ENCODE measurements at places on chromosomes 7 and 10.

DNA sequence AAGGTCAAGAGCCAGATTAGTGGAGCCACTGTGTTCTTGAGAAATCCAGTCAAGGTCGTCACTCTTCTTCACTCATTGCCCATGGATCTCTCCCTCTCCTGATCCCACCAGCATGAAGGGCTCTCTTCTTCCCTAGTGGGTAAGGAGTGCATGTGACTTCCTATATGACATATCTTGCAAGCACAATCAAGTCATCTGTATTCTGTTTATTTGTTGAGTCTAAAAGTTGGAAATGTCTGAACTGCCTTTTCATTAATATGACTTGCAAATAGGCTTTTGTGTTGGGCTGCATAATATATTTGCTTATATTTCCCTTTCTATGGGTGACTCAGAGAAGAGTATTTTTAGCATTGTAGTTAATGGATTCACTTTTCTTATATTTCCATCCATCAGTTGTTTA lies 313.7 kb upstream of the KMT2E start:
- DNase-seq = no peak

DNA sequence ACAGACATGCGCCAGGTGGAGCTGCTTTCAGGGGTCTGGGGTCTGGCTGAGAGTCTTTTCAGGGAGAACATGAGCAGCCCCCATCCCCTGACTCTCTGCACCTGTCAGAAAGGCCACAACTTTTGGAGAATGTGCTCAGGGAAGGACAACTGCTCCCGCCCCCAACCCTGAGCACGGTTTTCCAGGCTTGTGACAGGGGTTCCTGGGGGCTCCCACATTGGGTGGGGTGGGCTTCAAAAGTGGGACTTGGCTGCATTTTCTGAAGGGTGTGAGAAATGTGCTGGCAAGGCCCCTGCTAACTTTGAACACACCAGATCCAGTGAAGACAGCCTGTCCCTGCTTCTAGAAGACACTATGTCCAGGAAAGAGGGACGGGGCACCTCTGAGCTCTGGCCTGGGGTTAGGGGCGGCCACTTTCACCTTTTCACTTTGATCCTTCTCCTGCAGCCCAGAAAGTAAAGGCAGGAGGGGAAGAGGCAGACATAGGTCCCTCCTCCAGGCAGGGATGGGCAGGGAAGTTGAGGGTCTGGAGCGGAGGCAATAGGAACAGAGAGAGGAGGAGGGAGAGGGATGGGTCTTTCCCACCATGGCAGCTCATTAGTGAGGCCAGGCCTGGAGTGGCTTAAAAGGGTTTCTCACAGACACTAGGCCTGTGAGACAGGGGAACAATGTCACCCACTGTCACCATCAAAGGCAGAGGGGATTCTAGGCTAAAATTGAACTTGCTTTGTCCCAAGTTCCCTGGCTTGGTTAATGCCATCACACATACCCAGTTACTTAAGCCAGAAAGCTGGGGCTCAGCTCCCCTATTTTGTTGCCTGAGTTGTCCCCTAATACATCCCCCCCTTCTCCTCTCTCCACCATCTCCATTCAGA lies 1.5 kb downstream of the KCP start:
- no peak for DNase-seq

DNA sequence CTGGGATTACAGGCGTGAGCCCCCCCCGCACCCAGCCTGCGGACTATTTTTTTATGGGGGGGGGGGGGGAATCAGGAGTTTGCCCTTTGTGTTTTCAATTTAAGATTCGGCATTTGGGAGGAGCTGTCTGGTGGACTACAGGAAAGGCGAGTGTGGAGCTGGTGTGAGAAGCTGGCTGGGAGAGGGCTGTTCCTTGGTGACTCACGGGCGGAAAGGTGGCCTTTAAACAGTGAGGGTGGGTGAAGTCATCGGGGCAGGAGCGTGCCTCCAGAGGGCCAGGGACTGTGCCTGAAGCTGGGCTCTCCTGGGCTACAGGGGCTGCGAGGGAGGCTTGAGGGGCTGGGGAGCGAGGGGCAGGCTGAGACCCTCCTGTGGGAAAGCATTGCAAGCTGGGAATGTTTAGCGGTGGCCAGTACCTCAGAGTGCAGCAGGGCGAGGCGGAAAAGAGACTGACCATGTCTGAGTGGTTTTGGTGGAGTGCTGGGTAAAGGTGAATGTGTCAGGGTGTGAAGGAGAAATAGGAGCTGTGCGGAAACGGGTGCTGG lies 39.7 kb upstream of the ZNF32 start:
- no peak for DNase-seq

- no peak for DNase-seq
Measured at GRCh38 chr10:70753841-70754621, 31.1 kb downstream of the TBATA start.

- no peak for DNase-seq
Measured at GRCh38 chr10:82358486-82359099, 483.6 kb downstream of the NRG3 start.

- no peak for DNase-seq
Measured at GRCh38 chr7:12351843-12352242, 51.8 kb downstream of the VWDE start.

GRCh38 chr7:150954201-150954985 lies 23.7 kb downstream of the KCNH2 start:
- no peak for DNase-seq

- DNase-seq = no peak
Measured at GRCh38 chr10:6292741-6293151, 90.0 kb downstream of the PFKFB3 start.

DNA sequence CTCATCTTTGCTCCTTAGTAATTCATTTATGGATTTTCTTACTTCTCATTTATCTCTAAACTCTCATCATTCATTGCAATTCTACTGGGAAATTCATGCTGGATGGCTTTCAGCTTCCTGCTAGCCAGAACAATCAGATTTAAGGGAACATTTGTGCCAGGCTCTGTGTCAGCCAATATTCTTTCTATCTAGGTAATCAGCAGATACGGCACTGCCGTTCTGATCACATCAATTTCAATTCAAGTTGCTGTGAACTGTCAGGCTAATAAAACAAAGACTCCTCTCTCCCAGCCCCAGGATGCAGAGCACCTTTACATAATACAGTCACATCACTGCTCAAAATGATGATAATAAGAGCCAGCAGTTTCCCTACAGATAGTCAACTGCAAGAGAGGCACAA lies 468.3 kb downstream of the SORCS1 start:
- DNase-seq = no peak

GRCh38 chr7:25383402-25383801 lies 155.1 kb upstream of the NPVF start:
- no peak for DNase-seq

- no peak for DNase-seq
Measured at GRCh38 chr10:37737336-37737735, 120.1 kb downstream of the ZNF248 start.

GRCh38 chr10:5830629-5831445 lies 17.6 kb upstream of the GDI2 start:
- DNase-seq = no peak

DNA sequence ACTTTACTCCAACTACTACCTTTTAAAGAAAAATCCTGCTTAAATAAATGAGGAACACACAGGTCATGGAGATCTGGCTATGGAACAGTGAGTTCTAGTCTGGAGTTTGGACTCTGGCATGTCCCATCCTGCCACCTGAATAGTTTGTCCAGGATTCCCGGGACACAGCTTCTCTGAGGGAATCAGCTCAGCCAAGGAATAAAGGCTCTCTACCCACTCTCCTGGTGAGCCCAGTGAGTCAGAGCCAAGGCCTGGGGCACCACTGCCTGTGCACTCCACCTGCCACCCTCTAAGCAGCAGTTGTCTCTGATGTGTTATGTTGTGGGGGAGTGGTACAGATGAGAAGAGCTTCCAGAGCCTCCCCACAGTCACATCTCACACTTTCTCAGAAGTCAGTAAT lies 113.5 kb downstream of the HTR5A start:
- DNase-seq = no peak

DNA sequence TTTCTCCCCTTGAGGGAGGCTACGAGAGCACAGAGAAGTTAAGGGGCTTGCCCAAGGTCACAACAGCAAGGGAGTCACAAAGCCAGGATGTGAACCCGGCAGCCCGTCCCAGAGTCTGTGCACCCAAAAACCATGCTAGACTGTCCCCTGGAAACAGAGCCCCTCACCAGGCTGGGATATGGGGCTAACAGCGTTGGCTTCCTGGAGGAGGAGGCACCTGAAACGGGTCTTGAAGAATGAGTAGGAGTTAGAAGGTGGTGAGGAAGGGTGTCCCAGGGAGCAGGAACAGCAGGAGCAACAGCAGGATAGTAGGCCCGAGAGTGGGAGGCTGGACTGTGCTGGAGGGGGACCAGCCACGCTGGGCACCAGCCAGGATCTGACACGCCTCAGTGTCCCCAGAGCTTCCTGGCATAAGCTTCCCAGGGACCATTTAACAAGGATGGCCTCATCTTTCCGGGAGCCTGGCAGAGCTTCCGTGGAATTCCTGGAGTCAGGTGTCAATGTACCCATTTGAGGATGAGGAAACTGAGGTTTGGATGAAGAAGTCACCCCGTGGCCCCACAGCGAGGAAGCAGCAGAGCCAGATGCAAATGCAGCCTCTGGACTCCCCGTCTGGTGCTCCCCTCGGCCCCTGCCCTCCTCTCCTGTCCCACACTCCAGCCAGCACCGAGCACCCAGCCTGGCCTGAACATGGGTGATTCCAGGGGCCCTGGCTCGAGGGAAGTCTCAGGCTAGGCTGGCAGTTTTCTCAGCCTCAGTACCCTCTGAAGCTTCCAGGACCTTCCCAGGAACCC lies 3.3 kb upstream of the GRIFIN start:
- no peak for DNase-seq

DNA sequence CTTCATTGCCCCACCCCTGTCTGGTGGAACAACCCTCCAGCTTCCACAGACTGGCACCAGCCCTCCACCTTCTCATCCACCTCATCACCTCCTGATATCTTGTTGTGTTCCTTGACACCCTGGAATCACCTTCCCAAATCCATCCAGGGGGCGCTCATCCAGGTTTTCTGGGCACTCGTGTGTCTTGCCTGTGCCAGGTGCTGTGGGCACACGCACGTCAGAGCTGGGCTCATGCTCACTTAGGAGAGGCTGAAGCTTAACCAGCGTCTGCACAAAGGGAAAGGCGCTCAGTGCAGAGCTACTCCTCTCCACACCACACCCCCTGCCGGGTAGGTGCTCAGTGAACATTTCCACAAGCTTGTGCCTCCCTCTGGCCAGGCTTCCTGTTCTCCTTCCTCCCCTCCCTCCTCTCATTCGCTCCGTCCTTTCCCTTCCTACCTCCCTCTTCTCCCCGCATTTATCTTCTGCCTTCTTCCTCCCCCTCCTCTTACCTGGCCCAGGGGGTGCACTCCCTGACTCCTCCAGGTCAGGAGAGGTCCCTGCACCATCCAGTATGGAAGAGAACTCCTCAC lies 4.8 kb downstream of the ADCYAP1R1 start:
- no peak for DNase-seq

- DNase-seq = no peak
Measured at GRCh38 chr7:76211216-76211615, 9.5 kb downstream of the SRRM3 start.

- DNase-seq = no peak
Measured at GRCh38 chr10:69573056-69573806, at the start of gene NEUROG3. NEUROG3 (minus strand) TSS chr10:69573422; CDS start chr10:69573043, 379 bp downstream.

DNA sequence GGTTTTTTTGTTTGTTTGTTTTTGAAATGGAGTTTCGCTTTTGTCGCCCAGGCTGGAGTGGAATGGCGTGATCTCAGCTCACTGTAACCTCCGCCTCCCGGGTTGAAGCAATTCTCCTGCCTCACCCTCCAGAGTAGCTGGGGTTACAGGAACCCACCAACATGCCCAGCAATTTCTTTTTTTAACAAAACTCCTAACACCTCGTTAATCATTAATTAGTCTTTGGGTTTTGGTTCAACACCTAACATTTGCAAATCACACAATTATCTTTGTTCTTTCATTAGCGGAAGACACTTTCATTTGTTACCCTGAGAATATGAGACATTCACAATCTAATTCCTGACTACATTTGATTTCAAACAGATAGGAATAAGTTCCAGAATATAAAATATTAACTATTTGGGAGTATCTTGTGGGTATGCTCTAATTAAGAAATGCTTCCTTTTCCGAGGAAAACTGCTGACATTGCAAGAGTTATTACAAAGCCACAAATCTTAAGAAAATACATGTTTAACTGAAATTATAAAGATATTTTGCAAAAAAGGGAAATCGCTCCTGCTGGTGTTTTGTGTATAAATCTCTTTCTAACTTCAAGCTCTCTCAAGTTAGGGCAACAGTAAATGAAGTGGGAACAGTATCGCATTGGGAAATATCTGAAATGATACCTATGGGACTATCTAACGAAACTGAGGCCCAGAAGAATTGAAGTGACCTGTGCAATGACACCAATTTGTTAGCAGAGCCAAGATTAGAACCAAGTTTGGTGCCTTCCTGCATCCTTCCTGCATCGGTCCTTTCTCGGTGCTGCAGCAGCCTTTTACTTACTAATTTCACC lies 1.2 kb upstream of the LSM8 start:
- DNase-seq = no peak

- DNase-seq = no peak
Measured at GRCh38 chr10:70528741-70529362, 50.3 kb downstream of the PALD1 start.

DNA sequence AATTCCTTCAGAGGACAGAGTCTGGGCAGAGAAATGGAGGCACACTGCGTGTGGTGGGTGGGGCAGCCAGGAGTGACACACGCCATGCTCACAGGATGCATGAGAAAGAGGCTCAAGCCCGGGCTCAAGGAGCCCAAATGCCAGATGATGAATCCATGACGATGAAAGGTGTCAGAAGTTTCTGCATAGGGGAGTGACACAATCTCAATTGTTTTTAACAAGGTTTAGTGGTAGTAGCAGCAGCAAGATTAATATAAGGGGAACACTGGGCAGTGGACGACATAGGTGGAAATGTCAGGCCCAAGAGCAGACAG lies 126.1 kb downstream of the TNS3 start:
- DNase-seq = no peak

- no peak for DNase-seq
Measured at GRCh38 chr10:52879091-52879807, 106.7 kb upstream of the MBL2 start.

GRCh38 chr7:101970801-101971200 lies 153.4 kb downstream of the CUX1 start:
- DNase-seq = no peak

DNA sequence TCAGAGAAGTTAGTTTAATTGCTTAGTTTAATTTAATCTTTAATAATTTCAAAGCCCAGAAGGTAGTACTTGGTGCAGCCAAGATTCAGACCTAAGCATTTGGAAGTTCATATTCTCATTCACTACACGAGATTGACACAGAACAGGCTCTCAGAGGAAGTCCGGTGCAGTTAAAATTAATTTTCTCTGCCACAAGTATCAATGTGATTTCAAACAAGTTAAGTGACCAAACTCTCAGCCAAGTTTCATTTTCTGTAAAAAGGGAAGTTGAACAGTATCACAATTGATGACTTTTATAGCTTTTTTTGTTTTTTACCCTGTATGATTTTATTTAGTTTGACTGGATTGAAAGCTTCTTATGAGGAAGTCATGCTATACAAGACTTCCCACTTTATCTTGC lies 1494.9 kb upstream of the LRRTM3 start:
- no peak for DNase-seq

DNA sequence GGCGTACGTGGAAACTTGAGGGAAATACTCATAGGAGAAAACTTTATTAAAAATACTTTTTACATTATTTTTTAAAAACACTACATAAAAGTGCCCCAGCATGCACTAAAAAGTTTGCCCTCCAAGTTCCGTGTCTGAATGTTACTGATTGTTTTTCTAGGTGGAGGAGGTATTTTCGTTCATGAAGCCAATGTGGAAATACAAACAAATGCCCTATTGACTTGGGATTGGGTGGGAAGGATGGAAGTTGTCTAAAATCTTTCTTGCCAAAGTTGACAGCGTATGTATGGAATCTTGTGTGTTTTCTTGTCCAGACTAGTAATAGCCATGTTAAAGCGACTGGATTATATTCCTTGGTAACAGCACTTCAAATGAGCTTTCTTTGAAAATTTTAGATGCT lies 1.2 kb downstream of the PROSER2 start:
- DNase-seq = no peak

All from NCI-H187 (cell line).